ENCODE measurements at places on chromosomes 4 and X. TPM values are rescaled to one million over a fixed set of nuclear protein-coding genes. Genes with fewer than 3 reads are reported as not detected.

The XAGE1A gene
- not detected for total RNA-seq

The WDR1 gene
- total RNA-seq: 264 TPM

The GYPE gene
- total RNA-seq: not detected

The ANKRD50 gene
- total RNA-seq: 35.5 TPM

The TLR1 gene
- total RNA-seq: 5.0 TPM

The MTNR1A gene
- total RNA-seq: not detected

The CTAG1B gene
- not detected for total RNA-seq

The TMEM31 gene
- not detected for total RNA-seq

The SLC2A9 gene
- 0.65 TPM for total RNA-seq

The ITIH6 gene
- not detected for total RNA-seq

The USP17L11 gene
- total RNA-seq: not detected

The SLC10A7 gene
- total RNA-seq: 7.3 TPM

The CDKL2 gene
- under 0.01 TPM for total RNA-seq

The CENPVL1 gene
- not detected for total RNA-seq

The CFAP47 gene
- not detected for total RNA-seq

The SFRP2 gene
- not detected for total RNA-seq

The PGAM4 gene
- total RNA-seq: not detected

The GRPR gene
- total RNA-seq: under 0.01 TPM

The FTHL17 gene
- not detected for total RNA-seq

The EPGN gene
- total RNA-seq: under 0.01 TPM

The SSX4B gene
- total RNA-seq: not detected

The ZXDB gene
- total RNA-seq: 5.0 TPM

The IDUA gene
- total RNA-seq: 9.5 TPM

The SHROOM3 gene
- total RNA-seq: under 0.01 TPM

The MEPE gene
- total RNA-seq: not detected

The BTK gene
- total RNA-seq: not detected
